CD8-positive, alpha-beta memory T cell (primary cell): ENCODE measurements at places on chromosomes 4 and X.

DNA sequence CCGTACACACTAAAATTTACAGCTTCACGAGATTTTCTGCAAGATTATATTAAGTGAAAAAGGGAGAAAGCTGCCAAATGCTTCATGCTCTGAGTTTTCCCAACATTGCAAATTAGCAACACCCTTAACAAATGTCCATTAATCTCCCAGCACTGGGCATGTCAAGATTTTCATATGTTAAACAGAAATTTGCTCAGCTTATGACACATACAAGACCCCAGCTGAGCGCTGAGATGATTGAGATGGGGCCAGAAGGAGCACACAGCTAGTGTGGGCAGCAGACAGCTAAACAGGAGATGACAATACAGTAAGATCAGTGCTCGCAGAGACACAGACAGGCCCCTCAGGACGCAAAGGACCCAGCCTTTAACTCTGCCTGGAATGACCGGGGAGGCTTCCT lies 208.8 kb downstream of the STK32B start:
- no peak for DNase-seq

GRCh38 chrX:66632981-66633380 lies 5.9 kb downstream of the EDA2R start:
- no peak for DNase-seq

DNA sequence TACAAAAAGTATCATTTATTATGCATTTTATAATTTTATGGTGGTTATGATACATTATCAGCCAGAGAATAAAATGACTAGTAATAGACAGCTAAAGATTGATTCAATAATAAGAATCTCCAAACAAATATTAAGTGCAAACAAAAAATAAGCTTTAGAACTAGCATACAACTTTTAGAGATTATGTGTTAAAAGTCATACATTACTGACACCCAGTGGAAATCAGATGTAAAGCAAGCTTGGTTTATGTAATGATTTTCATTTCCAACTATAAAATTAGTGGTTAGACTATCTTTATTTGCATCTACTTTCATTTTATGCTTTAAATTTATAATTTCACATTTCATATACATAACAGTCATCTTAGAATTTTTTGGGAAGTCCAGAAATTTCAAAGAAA lies 57.7 kb downstream of the IL13RA2 start:
- no peak for DNase-seq

DNA sequence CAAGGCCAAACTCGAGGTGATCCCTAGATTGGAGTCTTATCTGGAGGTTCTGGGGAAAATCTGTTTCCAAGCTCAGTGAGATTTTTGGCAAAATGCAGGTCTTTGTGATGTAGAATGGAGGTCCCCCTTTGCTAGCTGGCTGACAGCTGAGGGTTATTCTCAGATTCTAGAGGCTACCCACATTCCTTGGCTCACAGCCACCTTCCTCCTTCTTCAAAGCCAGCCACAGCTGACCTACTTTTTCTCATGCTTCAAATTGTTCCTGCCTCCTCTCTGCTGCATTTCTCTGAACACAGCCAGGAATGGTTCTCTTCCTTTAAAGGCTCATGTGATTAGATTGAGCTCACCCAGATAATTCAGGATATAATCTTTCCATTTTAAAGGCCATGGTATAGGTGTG lies 86.9 kb downstream of the VCX3A start:
- no peak for DNase-seq

DNA sequence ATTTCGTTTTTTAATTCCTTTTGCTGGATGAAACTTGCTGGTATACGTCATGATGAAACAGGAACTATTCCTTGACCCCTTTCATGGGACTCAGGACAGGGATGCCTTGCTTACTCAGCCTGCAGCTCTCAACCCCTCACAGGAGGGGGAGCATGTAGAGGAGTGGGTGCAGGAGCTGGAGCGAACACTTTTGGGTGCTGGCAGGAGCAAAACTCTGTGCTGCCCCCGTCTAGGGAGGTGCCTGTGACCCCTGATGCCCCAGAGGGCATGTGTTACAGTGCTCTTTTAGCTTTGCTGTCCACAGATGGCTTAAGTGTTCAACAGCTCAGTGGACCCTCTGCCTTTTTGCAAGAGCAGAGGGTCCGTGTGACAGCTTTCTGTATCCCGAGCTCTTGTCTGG lies 56.8 kb upstream of the TEX13C start:
- DNase-seq: no peak

GRCh38 chrX:47160781-47161180 lies 15.8 kb downstream of the RBM10 start:
- DNase-seq: no peak

DNA sequence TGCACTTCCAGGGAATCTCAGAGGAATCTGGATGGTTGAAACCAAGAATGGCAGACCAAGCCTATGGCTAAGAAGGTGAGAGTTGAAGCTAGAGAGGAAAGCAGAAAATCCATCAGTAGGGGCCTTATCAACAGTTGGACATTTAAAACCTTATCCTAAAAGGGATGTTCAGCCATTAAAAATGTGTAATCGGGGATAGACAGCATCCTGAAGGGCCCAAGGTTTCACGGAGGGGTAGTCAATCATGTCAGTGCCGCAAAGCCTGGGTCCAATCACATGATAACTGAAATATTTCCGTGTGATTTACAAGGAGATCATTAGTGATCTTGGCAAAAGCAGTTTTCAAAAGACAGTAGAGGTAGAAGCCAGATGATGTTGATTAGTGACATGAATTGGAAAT lies 61.9 kb upstream of the ELOVL6 start:
- no peak for DNase-seq

DNA sequence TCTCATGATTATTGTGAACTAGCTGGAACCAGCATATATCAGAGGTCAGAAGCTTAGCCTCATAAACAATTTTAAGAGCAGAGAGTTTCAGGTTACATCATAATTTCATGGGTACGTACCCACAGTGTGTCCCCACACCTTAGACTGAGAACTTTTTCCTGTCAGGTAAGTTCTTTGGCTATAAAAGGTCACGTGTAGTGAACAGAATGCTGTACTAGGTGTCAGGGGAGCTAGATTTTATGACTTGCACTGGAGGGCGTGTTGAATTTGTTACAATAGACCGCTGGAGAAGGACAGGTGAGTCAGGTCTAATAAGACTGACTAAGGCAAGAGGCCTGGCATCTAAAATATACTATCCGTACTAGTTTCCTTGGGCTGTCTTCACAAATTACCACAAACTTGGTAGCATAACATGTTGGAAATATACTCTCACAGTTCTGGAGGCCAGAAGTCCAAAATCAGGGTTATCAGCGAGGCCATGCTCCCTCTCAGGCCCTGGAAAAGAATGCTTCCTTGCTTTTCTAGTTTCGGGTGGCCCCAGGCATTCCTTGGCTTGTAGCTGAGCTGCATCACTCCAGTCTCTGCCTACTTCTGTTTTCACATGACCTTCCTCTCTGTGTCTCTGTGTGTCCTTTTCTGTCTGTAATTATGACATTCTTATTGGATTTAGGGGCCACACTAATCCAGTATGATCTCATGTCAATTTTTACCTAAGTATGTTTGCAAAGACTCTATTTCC lies 512.0 kb upstream of the NR3C2 start:
- no peak for DNase-seq

- DNase-seq: no peak
Observed at GRCh38 chrX:71251466-71251973, 2.4 kb downstream of the ZMYM3 start.

- DNase-seq: no peak
Observed at GRCh38 chrX:46953137-46953527, 40.9 kb downstream of the JADE3 start.

- DNase-seq: no peak
Observed at GRCh38 chrX:103637604-103638338, 9.0 kb downstream of the TCEAL1 start.

DNA sequence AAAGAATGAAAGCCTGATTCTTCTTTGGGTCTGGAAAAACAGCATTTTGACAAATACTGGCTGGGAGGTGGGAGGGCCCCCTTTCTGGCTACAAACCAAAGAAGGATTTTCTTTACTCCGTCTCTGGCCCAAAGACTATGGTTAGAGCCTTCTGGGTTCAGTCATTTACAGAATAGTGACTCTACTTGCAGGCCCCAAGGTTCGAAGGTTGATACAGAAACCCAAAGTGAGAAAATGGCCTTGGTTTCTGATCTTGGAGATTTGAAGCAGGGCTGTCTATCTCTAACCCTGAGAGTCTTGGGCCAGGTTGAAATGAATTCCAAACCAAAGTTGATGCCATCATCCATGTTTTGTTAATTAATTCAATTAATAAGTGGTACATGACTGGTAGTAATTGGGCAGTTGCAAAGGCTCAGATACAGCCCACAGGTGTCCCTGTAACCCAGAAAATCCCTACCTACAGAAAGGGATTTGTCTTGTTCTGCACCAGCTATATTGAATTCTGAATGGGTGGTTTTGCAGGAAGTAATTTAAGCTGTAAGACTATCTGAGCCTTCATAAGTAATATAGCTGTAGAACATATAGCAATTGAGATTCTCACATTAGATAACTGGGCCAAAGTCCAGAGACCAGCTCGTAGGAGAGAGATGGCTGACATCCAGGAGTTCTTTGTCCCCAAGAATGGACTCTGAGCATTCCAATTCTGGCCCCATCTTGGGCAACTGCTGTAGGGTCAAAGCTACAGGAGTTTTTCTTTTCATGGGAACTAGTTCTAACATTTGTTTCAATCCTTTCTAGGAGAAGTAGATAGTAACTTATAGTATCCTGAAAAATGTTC lies 34.5 kb downstream of the CHRNA9 start:
- DNase-seq: no peak

DNA sequence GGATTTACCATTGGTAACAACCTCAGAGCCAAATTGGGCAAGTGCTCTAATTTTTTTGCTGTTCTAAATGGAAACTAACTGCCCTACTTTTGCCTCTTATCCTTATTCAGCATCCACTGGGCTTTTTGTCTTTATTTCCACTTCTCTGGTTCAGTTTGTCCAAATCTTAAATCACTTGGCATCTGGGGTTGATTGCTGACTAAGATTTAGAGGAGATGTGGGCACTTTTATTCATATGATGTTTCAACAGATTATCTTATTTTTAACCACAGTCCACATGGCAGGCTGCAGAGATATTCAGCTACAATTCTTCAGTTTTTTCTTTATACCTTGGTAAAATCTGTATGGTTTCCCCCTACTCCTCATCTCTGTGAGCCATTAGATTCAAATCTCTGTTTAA lies 1161.4 kb upstream of the PCDH7 start:
- DNase-seq: no peak

GRCh38 chrX:77922787-77923186 lies 12.3 kb downstream of the ATP7A start:
- DNase-seq: no peak

DNA sequence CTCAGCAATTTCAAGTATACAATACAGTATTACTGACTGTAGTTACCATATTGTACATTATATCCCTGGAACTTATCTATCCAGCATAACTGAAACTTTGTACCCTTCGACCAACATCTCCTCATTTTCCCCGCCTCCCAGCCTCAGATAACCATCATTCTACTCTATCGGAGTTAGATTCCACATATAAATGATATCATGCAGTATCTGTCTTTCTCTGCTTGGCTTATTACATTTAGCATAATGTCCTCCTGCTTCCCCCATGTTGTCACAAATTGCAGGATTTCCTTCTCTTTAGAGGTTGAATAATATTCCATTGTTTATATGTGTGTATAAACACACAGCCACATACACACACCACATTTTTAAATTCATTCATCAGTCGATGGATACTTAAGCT lies 218.1 kb downstream of the MAML3 start:
- no peak for DNase-seq

GRCh38 chrX:36019125-36019524 lies 99.6 kb downstream of the CFAP47 start:
- no peak for DNase-seq

DNA sequence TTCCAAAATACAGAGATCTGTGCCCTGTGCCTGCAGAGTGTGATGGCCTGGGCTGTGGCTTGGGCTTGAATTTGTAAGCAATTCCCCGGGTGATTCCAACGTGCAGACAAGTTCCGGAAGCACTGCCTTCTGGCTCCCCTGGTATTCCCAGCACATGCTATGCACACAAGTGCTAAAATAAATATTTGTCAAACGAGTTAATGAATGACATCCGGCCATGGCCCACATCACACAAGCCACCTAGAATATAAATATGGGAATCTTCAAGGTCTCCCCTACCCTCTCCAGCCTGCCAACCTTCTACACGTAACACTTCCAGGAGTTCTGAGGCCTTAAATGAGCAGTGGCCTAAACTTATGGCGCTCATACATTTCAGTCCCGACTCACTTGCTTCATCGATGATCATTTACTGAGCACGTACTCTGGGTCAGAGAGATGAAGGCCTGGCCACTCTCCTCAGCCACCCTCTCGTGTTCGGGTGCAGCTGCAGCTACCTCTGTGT lies 21.3 kb downstream of the DCTD start:
- DNase-seq: no peak

- DNase-seq: no peak
Observed at GRCh38 chr4:173214231-173214630, 45.6 kb downstream of the GALNT7 start.

DNA sequence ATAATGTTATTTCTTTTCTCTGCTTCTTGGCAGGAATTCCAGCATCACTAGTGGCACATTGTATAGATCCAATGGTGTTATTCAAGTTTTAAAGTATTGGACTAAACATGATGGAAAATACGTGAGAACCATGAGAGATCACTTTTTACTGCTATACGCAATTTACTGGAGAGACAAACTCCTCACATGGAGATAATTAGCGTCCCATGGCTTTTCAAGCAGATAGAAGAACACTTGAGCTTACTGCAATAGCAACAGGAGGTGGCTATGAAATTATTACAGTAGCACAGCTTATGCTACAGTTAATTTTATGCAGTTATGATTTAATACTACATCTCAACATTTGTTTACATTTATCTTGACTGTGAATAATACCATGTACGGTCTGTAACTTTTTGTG lies 11.9 kb upstream of the TMEM185A start:
- DNase-seq: no peak

DNA sequence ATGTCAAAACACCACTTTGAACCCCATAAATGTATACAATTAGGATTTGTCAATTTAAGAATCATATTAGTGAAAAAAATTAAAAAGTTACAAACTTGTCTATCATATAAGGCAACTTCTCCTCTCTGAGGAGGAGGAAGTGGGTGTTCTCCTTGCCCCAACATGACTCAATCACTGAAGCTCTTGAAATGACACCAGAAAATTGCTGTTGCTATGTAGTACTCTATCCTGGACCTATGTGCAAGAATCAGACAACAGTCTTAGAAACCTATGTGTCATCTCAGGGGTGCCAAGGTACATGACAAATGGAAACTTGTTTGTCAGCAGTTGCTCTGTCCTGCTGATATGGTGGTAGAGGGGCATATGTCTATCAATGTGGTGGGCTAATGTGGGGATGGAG lies 47.7 kb downstream of the HMGB3 start:
- no peak for DNase-seq
